Stimulated activated CD4-positive, alpha-beta T cell treated with anti-CD3 and anti-CD28 coated beads, Interleukin-4, amount 100 ng/mL, for 1 hour (primary cell): ENCODE measurements at places on chromosomes 7 and 10.

- DNase-seq: no peak
Measured at GRCh38 chr10:62528441-62528840, 154.3 kb downstream of the ZNF365 start.

- no peak for DNase-seq
Measured at GRCh38 chr7:22662556-22663356, 64.2 kb upstream of the IL6 start.

- no peak for DNase-seq
Measured at GRCh38 chr7:158730383-158731346, 26.1 kb upstream of the NCAPG2 start.

- no peak for DNase-seq
Measured at GRCh38 chr10:89095701-89096391, 105.2 kb downstream of the FAS start.

DNA sequence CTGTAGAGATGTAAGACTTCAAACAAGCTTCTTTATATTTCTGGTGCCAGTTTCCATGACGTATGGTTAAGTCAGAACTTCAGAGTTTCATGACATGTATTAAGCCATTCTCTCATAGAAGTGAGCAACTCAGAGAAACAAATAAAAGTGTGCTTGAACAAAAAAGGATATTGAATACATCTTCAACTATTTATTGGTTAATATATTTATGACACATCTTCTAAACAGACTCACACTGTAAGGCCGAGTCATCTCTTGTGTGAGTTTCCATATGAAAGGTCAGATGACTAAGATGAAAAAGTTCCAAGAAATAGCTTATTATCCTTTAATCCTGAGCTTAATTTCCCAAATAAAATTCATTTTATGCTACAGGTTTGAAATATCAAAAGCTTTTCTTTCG lies 105.5 kb upstream of the CSTF2T start:
- no peak for DNase-seq

DNA sequence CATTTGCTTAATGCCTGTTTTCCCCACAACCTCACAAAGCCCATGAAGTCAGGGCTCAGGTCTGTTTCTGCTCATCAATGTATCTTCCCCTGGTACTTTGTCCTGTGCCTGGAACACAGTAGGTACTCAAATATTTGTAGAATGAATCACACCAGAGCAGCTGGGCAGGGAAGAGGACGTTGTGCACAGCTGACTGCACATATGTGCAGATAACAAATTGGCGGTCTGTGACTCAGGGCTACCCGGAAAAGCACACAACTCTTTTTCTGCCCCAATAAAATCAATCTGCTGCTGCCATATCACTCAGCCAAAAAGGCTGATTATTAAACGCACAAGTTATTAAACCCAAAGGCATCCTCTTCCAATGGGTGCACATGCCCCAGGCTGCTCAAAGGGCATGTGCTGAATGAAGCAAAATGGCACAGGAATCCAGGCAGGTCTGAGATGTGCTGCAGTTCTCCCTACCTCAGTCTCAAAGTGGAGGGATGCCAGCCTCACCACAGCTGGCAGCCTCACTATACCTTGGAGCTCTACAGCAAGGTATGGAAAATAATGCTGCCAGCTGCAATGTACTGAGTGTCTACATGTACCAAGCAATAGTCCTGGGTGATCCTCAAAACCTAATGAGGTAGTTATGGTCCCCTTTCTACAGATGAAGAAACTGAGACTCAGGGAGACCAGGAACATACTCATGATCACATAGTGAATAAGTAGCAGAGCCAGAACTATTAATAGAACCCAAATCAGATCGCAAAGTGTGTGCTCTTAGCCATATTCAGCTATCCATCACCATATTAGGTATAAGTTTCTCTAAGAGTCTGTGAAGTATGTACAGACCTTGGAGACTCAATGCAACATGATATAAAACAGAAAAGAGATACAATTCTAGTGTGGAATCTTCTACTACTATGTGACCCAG lies 43.4 kb downstream of the SORBS1 start:
- DNase-seq: no peak

DNA sequence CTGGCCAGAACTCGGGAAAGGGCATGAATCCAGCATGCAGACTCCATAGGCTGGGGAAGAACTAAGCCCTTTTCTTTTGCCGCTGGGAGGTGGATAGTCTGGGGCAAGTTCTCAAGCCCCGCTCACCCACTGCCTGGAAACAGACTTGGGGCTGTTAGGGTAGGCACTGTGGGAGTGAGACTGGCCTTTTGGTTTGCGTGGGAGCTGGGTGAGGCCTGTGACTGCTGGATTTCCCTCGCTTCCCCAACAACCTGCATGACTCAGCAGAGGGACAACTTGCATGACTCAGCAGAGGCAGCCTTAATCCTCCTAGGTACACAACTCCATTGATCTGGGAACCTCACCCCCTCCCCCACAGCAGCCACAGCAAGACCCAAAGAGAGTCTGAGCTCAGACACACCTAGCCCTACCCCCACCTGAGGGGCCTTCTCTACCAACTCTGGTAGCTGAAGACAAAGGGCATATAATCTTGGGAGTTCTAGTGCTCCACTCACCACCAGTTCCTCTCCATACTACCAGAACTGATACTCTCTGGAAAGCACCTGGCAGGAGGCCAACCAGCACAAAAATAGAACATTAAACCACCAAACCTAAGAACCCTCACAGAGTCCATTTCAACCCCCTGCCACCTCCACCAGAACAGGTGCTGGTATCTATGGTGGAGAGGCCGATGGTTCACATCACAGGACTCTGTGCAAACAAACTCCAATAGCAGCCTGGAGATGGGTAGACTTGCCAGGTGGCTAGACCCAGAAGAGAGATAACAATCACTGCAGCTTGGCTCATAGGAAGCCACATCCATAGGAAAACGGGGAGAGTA lies 81.4 kb upstream of the LAMB4 start:
- DNase-seq: no peak

- no peak for DNase-seq
Measured at GRCh38 chr10:47173929-47174442, 126.0 kb upstream of the GDF10 start.

GRCh38 chr10:110241841-110242240 lies 34.4 kb downstream of the MXI1 start:
- DNase-seq: no peak

GRCh38 chr10:498760-499435 lies 190.6 kb downstream of the DIP2C start:
- no peak for DNase-seq

DNA sequence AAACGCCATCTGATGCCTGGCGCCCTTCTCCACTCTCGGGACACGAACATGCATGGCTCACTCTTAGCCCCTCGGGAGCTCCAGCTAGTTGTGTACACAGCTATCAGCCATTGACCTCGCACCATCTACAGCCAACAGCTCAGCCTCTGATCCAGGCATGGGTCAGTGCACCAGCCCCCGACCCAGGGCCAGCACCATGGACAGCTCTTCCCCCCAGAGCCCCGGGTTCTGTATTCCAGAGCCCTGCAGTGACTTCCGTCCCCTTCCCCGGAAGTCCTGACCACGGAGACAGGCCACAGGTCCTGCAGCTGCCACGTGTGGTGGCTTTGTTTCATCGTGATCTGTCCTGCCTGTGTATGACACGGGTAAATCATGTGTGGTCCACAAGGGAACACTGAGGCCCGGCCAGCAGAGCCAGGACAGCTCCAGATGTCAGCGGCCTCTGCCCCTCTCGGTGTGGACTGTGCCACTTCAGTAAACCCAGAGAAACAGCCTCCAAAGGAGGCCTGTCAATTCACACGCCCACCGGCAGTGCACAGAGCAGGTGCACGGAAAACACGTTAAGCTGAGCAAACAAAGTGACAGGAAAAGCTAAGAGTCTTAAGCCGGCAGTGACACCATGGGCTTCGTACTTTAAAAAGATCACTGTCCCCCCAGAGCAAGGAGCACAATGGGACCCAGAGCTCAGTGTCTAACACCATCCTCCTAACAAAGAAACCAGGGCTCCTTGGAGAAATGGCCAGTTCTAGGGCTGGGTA lies 13.0 kb downstream of the STK32C start:
- DNase-seq: no peak

GRCh38 chr10:1406132-1406966 lies 331.0 kb downstream of the ADARB2 start:
- DNase-seq: no peak

DNA sequence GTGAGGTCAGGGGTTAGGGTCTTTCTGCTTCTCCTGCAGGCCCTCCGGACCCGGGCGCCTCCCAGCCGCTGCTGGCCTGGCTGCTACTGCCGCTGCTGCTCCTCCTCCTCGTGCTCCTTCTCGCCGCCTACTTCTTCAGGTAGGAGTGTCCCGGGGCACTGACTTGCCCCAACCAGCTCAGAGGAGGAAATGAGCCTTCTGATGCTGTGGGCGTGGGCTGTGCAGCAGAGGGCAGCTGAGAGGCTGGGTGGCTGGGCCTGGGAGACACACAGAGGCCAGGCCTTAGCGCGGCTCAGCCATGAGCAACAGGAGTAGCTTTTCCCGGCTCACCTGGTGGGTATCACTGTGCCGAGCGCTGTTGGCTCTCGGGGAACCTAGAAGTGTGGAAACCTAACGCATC lies 78.9 kb downstream of the MKI67 start:
- peak; percentile 79 for DNase-seq

- DNase-seq: no peak
Measured at GRCh38 chr10:94293354-94293753, 69.4 kb downstream of the NOC3L start.

DNA sequence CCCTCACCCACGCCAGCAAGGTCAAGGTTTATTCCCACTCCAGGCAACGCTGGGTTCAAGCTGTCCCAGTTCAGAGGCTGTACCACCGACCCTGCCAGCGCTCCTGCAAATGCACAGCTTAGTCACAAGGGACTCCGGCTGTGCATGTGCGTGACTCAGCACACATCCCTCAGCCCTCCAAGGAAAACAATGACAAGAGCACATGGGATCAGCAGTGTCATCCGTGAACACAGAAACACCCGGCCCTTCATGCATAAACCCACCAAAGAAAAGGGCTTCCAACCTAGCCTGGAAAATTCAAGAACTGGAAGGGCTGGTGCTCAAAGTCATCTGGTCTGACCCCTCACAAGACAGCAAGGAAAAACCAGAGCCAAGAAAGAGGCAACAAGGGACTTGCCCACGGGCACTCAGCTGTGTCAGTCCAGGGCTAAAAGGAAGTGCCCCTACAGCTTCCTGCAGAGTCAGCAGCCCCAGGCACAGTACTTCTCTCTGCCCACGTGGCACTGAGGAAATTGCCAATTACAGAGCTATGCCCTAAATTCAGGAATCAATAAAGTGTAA lies 106.1 kb downstream of the KCNMA1 start:
- no peak for DNase-seq

- no peak for DNase-seq
Measured at GRCh38 chr10:124470544-124471434, 9.2 kb downstream of the LHPP start.

GRCh38 chr10:86600296-86600695 lies 54.1 kb upstream of the OPN4 start:
- DNase-seq: no peak

DNA sequence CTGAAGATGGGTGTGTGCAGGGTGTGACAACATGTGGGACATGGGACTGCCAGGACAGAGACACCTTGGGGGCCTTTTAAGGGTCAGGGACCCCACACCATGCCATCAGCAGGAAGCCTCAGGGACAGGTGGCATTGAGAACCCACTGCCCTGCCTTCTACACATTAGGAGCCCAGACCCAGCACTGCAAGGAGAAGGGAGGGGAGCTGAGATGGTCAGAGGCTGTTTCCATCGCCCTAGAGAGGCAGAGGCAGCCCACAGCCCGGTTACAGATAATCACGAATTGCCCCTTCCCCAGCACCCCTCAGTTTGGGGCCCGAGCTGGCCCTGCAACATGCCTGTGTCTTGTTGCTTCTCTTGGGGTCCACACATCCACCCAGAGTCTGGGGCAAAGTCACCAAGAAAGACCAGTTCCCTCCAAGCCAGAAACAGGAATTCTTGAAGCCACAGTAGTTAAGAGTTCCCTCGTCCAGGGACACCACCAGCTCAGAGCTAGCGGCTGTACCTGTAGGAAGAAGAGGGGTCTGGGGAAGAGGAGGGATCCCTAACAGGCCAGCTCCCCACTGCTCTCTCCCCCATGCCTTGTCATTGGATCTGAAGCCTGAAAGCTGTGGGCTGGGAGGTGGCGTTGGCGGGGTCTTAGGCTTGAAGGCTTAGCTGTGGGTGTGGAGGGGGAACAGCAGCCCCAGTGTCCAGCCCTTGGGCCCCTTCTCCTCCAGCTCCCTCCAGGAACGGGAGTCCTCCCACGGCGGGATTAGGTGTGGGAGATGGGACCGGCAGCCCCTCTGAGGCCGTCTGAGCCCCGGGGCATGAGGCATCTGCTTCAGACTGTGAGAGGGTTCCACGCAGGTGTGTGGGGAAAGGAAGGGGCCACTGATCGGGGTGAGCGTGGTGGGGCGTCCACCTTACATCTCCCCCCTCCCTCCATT lies 44.8 kb upstream of the ELFN1 start:
- DNase-seq: no peak

DNA sequence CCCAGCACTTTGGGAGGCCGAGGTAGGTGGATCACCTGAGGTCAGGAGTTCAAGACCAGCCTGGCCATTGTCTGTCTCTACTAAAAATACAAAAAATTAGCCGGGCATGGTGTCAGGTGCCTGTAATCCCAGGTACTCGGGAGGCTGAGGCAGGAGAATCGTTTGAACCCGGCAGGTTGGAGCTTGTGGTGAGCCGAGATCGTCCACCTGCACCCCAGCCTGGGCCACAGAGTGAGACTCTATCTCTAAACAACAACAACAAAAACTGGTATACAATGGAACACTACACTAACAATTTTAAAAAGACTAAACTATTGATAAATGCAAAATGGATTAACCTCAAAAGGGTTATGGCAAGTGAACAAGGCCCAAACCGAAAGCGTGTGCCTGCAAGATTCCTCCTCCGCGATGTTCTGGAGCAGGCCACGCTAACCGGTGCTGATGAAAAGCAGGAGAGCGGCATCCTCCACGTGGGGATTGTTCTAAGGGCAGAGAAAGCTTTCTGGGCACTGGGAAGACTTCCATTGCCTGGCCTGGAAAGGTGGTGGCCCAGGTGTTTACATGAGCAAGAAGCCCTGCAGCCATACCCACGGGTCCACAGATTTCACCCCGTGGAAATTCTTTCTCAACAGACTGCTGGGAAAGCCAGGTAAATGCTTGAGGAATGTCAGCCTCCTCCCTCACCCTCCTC lies 53.8 kb downstream of the PDGFA start:
- no peak for DNase-seq

GRCh38 chr7:944744-945143 lies 9.7 kb downstream of the ADAP1 start:
- DNase-seq: no peak

- DNase-seq: peak; percentile 94
Measured at GRCh38 chr7:604001-604883, 84.6 kb upstream of the PDGFA start.

GRCh38 chr7:986766-987751 lies 4.1 kb downstream of the CYP2W1 start:
- DNase-seq: no peak

DNA sequence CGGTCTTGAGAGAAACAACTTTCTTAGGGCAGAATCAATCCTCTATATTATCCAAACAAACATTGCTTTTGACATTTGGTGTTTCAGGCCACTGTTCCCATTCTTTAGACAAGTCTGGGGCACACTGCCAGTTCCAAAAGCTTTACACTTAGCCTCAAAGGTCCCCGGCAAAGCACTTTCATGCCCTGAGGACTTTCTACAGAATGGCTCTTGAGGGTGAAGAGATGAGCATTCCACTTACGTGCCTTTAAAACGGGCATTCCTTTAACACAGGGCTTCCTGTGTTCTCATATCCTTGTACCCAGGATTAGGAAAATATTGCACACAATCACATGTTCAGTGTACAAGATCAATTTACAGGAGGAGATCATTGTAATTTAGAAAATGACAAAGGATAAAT lies 13.1 kb upstream of the TMEM213 start:
- DNase-seq: no peak
